ENCODE measurements at places on chromosomes 2 and 18.

- no peak for DNase-seq
Measured at GRCh38 chr2:18110222-18110621, 231.8 kb downstream of the KCNS3 start.

- DNase-seq = no peak
Measured at GRCh38 chr2:71064754-71065621, 3.5 kb upstream of the NAGK start.

DNA sequence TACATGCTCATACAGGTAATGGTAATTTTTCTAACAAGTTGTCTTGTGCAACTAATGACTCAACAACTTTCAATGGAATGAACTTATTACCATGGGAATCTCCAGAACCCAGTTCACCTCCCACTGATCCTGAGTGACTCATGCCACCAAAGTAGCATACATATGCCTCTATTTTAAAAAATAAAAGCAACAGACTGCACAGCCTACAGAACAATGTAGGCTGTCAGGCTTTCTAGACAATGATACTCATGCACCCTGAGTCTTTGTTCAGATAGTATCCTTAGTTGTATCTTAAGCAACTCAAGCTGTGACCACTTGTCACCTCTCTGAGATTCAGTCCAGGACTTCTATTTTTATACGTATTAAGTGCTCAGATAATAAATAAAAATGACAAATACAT is 531.0 kb upstream of the SETBP1 start:
- DNase-seq = no peak

DNA sequence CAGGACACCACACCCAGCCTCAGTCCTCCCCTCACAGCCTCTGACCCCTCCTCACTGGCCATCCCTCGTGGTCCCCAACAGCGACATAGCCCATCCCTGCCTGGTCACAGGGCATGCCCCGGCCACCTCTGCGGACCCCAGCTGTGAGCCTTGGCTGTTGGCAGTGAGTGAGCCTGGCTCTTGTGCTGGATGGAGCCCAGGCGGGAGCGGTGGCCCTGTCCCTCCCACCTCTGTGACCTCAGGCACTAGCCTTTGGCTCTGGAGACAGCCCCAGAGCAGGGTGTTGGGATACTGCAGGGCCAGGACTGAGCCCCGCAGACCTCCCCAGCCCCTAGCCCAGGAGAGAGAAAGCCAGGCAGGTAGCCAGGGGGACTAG is 7.9 kb downstream of the DES start:
- peak; percentile 26 for DNase-seq

DNA sequence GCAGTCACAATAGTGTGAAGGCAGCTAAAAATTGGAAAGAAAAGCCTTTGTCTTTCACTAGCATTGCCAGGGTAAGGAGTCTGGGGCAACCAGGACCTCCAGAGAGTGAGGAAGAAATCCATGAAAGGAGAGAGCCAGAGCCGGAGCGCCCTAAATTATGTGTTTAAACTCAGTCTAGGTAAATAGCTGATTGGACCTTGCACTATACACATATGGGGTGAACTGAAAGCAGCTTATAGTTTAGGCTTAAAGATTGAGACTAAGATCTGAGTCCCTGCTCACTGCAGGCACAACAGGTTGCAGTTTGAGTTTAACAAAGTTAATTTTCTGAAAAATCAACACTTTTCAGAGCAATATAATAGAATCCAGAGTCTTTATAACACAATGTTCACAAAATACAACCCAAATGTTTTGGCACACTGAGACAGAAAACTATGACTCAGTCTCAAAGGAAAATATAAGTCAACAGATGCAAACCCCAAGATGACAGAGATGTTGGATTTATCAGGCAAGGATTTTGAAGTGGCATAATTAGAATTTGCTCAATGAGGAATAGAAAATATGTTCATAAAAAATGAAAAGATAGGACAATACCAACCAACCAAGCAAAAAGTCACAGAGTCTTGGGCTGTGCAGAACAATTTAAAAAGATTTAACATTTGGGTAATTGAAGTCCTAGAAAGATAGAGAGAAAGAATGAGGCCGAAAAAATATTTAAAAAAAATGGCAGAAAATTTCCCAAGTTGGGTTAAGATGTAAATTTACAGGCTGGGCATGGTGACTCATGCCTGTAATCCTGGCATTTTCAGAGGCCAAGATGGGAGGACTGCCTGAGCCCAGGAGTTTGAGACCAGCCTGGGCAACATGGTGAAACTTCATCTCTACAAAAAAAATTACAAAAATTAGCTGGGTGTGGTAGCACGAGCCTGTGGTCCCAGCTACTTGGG is 39.6 kb downstream of the DOK1 start:
- DNase-seq = no peak

DNA sequence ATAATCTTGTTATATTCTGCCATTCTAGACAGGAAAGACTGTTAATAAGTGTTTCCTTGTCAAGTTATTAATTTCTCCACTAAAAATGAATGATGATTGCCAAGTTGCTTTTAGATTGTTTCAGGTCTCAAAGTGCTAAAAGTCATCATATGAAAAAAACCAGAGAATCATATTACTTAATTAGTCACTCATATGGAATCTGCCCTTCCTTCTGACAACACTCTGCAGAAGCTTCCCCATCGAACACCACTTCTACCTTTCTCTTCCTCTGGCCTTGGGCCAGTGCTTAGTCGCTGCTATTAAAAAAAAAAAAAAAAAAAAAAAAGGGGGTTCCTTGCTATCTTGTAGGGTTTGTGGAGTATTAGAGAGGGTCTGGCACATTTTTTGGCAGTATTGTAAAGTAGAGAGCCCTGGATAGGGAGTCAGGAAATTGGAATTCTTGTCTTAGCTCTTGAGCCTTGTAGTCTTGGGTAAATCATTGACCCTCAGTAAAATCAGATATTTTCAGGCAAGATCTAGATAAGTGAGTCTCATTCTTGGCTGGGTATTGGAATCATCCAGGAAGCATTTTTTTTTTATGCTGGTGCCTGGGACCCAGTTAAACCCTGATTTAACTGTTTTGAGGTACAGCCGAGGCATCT is 141.7 kb upstream of the CCDC68 start:
- no peak for DNase-seq

DNA sequence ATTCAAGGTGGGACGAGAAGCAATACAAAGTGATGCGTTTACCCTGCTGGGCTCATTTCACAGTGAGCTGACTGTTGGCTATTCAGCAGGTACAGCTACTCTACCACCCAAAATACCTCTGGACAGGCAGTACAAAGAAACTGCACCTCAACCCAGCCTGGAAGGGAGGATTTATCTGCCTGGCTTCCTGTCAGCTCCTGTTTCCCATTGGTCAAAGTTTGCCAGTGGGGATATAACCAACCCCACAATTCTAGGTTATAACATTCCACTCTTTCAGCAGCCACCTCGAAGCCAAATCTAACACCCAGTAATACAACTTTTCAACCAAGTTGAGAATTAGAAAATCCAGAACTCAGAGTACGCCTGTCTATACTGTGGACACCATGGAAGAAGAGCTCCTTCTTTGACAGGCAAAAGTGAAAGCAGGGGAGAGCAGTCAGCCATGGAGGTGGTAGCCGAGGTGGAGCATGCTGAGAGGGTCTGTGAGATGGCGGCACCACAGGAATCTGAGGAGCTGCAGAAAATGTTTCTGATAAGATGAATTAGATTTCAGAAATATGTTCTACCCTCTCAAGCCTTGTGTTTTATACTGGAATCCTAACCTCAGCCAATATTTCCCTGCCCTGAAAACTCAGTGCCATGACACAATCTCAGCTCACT is 10.8 kb downstream of the DUSP19 start:
- no peak for DNase-seq

GRCh38 chr2:182682210-182682609 is 33.8 kb upstream of the DNAJC10 start:
- no peak for DNase-seq

DNA sequence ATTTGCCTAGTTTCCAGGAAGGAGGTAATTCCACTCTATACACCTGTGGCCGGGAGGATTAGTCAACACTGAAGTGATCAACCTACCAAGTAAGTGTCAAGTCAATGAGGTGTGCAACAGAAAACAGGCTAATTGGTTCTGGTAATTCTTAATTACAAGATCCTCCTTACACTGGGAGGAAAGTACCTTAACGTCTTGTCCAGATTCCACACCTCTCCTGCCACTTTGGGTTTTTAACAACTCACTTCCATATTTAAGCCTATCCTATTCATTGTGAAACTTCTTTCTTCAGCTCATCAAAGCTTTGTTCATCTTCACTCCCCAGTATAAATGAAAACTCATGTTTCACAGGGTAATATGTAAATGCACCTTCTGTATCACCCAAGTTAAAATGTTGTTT is 22.0 kb upstream of the MAP4K4 start:
- no peak for DNase-seq

DNA sequence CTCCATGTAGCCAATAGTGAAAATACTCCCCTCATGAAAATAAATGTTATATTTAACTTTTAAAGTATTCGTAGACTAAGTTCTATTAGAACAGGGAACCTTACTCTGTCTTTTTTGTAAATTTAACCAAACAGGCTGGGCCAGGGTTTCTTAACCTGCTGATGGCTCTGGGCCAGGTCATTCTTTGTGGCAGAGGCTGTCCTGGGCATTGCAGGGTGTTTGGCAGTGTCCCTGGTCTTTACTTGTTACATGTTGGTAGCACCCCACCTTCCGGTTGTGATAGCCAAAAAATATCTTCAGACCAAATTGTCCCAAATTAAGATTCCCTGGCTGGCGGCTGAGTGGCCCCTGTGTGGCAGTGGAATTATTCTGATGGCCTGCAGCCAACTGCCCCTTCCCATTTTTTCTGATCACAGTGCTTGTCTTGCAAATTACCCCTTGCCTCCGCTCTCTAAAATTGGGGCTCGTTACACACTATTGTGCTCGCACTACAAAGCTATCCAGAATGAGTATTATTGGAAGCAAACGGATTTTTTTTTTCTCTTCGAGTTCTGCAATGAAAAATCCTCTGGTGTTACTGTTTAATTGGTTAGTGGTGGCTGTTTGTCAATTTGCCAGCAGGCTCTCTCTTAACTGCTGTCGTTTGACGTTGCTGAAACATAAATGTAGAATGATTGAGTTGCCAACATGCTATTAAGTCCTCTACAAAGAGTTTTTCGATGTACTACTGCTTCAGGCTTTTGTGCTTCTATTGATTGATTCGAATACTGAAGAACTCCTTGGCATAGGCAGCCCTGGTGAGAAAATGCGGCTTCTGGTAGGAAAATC is 216.9 kb downstream of the SH3RF3 start:
- DNase-seq = no peak

DNA sequence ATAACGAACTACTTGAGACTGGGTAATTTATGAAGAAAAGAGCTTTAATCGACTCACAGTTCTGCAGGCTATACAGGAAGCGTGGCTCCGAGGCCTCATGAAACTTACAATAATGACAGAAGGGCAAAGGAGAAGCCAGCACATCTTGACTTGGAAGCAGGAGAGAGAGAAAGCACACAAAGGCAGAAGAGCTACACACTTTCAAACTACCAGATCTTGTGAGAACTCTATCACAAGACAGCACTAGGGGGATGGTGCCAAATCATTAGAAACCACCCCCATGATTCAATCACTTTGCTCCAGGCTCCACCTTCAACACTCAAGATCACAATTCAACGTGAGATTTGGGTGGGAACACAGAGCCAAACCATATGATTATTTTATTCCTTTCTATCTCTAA is 655.9 kb upstream of the SYT4 start:
- no peak for DNase-seq

GRCh38 chr2:151718247-151718646 is 16.0 kb downstream of the NEB start:
- no peak for DNase-seq

GRCh38 chr2:238936162-238937052 is 88.5 kb downstream of the TWIST2 start:
- peak; percentile 19 for DNase-seq

DNA sequence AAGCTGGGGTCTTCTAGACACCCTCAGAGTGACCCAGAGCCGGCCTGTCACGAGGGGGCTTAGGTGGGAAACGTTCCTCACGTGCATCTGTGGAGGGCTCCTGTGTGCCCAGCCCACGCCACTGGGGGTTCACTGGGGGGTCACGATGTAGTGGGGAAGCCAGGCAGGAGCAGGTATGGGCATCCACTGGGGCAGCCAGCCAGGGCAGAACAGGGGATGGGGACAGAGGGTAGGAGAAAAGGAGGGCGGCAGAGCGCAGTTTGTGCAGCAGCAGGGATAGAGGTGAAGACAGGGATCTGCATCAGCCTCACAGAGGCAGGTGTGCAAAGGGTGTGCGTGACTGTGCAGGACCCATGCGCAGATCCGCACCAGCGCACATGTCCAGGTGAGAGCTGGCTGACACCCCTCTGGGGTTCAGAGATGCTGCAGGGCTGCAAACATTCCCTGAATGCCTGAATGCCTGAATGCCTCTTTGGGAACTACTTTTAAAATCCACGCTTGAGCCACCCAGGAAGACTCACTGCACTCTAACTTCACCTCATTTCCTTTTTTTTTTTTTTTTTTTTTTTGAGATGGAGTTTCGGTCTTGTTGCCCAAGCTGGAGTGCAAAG is 10.0 kb downstream of the PNKD start:
- no peak for DNase-seq

DNA sequence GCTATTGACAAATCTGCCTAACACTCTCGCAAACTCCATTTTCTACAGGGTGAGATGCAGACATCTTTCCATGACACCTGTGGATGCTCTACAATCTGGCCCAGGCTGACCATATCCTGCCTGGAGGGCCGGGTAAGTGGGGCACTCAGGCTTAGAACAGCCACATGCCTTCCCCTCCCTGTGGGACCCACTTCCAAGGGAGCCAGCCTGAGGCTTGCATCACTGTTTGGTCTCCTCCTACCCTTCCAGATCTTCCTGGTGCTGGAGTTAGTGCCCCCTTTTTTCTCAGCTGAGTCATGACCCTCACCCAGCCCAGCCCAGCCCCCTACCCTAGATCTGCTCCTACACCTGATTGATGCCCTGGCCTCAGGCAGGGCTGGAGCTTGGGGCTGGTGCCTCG is 150.2 kb upstream of the MSH6 start:
- DNase-seq = no peak

DNA sequence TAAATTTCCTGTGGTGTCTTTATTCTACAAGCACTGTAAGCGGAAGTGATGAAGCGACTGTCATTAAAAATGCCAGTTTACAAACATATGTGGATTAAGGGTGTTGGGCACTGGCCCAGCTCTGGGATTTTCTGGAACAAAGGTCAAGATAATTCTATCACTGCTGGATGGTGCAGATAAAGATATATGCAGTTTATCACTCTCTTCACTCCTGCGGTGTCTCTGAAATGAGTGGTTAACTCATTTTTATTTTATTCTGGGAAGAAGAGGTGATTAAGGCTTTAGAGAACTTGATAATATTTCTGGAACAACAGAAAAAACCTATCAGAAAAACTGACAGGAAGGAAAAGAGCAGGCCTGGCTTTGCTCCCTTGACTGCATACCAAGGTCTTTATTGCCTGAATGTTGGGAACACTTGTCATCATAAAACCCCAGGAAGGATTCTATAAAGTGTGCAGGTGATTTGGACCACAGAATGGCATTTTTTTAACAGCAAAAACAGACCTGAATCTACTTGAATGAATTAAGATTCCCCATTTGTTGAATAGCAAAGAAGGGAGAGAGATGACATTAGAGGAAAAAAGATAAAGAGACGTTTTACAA is 32.4 kb downstream of the ABCB11 start:
- no peak for DNase-seq

DNA sequence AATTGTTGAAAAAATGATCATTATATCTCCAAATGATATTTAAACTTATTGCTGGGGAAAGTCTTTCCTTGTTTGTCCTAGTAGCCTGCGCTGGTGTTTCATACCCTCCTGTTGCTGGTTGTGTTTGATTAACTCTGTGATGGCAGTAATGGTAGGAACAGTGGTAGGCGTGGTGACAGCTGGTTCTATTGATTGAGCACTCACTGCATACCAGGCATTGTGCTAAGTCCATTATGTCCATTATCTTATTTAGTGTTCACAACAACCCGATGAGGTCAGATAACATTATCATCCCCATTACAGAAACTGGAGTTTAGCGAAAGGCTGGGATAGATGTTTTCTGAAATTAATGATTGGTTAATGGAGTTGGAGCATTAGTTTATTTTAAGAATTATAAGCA is 77.8 kb upstream of the STON1 start:
- DNase-seq = no peak
